ENCODE measurements at places on chromosomes 7 and 10.
A peak's percentile ranks its signal among the peaks of the same experiment; 100 is the strongest.

DNA sequence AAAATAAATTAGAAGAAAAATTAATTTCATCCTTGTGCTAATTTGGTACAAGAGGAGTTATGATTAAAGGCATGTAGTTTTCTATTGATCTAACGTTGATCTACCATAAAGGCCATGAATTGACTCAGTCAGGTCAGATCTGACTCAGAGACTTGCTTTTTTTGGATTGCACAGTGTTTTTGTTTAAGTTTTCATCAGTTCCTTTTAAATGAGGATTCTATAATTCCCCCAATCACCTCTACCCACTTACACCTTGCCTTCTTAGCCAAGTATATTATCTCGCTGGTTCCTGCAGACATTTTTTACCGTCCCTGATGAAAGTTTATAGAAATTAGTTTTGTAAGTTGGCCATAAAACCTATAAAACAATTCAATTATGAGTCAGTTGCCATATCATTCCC, 132.4 kb upstream of the PALS2 start:
- DNase-seq = no peak

DNA sequence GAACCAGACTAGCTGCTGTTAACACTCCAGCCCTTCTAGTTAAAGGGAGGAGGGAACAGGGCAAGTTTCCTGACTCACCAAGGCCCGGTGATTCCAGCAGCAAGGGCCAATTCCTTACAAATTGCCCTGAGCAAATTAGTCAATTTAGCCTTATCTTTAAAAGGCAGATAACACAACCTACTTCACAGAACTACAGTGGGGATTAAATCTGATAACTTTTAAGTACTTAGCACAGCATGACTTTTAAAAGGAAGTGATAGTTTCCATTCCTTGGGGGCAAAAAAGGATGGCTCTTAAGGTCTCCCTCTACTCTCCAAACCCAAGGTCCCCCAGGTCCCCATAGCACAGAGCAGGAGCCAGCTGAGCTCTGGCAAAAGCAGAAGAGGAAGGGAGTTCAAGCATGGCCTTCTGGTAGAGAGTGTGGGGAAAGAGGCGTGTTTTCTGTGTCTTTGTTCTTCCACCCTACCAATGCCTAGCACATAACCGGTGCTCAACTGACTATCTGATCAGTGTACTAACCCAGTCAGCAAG, 4.0 kb downstream of the CDCA7L start:
- peak; percentile 24 for DNase-seq

GRCh38 chr7:88217675-88218428, 2.0 kb downstream of the SRI start:
- DNase-seq = no peak

GRCh38 chr10:131082991-131083481, 228.5 kb downstream of the TCERG1L start:
- no peak for DNase-seq

- no peak for DNase-seq
Observed at GRCh38 chr10:128007056-128007455, 100.2 kb downstream of the PTPRE start.

GRCh38 chr7:94418851-94419250, 24.2 kb downstream of the COL1A2 start:
- no peak for DNase-seq

GRCh38 chr10:24381235-24382010, 172.5 kb downstream of the KIAA1217 start:
- DNase-seq = no peak

GRCh38 chr10:128868481-128868880, 598.6 kb upstream of the MGMT start:
- DNase-seq = no peak

DNA sequence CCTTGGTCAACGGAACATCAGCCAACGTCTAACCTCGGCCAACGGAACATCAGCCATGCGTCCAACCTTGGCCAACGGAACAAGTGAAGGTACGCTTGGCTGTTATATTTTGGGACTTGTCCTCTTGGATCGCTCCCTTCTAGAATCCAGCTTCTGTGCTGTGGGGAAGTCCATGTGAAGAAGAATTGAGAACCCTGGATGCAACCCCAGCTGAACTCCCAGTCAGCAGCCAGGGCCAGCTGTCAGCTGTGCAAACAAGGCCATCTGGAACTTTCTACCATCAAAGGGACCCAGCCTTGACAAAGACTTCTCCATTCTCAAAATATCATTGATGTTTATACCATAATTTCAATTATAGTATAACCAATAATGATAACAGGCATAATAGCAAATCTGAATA, 43.3 kb upstream of the ITGA8 start:
- no peak for DNase-seq

DNA sequence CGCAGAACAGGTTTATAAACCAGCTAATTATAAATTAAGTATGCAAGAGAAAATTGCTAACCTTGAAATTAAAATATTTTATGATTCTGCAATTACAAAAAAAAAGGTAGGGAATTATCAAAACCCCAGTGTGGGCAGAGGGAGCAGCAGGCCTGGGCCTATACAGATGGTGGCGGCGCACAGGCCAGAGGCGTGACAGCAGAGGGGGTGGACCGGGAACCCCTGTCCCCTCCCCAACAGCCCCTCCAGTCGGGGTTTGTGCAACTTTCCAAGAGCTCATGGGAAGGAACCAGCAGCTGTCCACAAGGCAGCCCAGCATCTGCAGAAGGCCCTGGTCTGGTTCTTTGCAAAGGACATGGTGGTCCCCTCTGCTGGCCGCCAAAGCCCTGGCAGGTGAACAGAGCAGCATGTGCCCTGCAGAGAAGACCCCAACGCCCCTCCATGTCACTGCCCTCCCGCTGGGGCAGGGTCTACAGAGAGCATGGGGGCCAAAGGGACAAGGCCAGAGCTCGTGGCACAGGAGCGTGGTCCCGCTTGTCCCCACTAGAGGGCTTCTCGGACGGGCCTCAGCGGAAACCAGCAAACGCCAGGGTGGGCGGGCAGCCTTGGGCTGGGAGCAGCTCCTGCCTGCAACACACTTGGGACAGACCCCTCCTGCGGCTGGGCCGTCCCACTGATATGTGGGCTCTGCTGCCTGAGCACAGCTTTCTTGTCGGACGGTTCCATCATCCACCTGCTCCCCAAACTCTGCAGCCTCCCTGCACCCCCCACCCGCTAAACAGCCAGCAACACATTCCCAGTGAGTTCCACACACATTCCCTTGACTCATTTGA, 75.1 kb downstream of the EBF3 start:
- DNase-seq = peak; percentile 70

DNA sequence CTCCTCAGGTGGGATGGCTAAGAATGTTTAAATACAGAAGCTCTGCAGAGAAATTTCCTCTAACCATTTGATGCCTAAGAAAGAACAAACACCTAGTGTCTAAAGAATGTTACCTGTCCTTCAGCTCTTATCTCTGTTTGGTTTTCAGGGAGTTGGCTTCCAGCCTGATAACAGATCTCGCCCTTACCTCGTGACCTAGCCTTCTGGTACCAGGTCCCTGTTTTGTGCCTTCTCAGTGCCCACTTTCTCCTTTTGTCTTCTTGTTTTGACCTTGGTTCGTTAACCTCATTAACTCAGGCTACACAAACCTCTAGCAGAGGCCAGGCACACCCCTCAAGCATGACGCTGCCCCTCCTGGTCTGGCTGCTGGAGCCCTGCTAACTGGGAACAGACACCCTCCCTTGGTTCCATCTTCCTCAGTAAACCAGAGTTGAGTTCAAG, 16.1 kb upstream of the RAB11FIP2 start:
- no peak for DNase-seq

DNA sequence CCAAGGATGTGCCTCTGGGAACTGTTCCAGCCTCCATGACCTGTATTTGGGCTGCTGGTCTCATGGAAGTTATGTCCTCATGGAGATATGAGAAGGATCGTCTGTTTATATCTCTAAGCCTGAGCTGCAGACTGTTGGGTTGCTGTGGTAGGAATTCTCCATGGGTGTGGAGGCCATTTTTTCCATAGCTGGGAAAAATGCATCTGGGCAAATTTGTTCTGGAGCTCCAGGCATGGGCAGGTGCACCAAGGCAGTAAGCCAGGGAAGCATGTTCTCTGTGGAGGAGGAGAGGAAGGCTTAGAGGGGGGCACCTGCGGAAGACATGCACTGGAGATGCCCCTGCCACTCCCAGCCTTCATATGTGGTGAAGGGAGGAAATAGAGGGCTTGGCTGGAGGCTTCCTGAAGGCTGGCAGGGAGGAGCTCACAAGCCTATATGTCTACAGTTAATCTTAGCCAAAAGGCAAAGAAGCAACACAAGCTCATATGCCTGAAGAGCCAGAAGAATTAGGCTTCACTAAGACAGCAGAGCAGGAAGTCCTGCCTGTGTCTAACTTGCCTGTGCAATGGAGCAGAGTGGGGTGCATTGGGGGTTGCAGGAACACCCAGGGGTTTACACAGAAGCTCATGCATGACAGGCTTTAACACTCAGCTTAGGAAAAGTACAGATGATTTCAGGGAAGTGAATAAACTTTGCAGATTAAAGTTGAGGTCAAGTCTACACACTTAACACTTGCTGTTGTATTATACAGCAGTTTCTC, 35.1 kb upstream of the CXCL12 start:
- no peak for DNase-seq

GRCh38 chr7:107907-108306, 84.5 kb upstream of the FAM20C start:
- DNase-seq = no peak

GRCh38 chr7:46288861-46289260, 367.8 kb upstream of the IGFBP3 start:
- no peak for DNase-seq

- DNase-seq = no peak
Observed at GRCh38 chr10:76582531-76582930, 1055.1 kb downstream of the KCNMA1 start.

GRCh38 chr7:93327006-93327633, 95.0 kb downstream of the VPS50 start:
- peak; percentile 4 for DNase-seq

- no peak for DNase-seq
Observed at GRCh38 chr10:2048337-2048973, 311.1 kb upstream of the ADARB2 start.

DNA sequence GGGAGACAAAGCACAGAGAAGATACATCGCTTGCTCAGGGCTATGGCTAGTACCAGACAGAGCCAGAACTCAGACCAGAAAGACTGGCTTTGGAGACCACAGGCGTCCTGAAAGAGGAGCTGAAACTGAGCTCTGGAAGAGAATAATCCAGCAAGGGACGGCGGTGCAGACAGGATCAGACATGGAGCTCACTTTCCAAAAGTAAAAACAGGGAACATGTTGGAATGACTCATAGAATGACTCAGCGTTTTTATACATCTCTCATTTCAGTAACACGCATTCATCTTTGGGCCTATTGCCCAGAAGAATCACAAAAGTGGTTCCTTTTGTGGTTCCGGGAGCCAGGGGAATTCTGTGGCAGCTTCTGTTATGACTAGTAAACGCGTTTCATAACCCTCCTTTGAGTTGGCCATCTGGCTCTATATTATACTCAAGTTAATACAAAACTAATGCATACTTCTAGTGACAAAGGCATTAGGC, 37.2 kb downstream of the PLEKHS1 start:
- DNase-seq = peak; percentile 68

- DNase-seq = peak; percentile 56
Observed at GRCh38 chr10:31004611-31005193, 27.0 kb downstream of the ZNF438 start.

DNA sequence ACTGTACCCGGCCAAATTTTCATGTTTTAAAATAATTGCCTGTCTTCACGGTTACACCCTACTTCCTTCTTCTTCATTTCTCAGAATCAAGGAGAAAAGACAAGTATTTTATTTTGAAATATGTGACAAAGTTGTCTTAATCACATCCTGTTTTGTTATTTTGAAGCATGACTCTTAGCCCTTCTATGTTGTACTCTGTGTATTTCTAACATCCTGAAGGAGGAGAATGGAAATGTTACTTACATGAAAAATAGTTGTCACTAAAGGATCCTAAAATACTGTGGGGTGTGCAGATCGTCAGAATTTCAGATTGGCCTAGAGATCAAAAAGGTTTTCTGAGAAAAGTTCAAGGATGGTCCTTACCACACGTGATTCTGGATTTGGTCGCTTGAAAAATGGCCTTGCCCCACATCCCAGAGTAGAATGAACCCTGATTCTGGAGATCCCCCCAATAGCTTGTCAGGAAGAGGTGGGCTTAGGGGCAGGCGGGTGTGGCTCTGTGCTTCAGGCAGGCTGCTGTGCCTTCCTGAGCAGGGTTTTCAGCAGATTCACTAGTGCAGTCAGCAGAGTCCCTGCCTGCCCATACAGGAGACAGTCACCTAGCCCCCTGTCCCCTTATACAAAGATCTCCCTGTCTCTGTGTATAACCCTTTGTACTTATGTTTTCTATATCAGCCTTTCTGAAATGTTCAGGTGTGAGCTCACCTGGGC, 8.6 kb downstream of the UPP1 start:
- DNase-seq = no peak

DNA sequence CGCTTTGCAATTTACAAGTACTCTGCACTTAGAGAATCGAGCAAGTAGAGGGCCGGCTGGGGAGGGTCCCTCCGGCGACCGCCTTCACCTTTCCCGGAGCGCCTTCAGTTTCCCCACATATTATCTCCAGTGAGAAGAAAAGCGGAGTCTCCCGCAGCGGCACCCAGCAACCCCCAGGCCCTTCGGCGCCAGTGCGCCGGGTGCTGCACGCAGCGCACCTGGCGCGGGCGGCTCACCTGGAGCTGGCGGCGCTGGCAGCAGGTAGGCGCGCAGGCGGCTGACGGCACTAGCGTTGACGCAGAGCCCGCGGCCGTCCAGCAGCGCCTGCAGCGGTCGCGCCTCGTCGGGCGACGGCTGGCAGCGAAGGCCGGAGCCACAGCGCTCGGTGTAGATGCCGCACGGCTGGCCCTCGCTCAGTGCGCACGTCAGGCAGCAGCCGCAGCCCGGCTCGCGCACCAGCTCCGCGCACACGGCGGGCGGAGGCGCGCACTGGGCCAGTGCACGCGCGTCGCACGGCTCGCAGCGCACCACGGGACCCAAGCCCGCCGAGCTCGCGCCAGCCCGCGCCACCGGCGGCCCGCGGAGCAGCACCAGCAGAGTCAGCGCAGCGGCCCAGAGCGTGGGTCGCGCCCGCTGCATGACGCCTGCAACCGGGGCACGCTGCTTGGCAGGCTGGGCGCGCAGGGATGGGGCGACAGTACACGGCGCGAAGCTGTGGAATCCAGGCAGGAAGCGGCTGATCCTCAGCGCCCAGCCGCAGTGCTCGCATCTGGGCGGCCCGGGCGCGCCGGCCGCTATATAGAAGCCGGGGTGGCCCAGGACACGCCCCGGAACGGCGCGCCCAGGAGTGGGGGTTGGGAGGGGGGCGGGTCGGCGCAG, at the start of gene IGFBP3:
IGFBP3 (minus strand) TSS at position 771 of the 879 bp plus-strand sequence; CDS start at position 639, 132 bp downstream.
- DNase-seq = peak; percentile 35

GRCh38 chr10:32379318-32379949, 32.5 kb upstream of the EPC1 start:
- DNase-seq = peak; percentile 92

- DNase-seq = no peak
Observed at GRCh38 chr10:14608381-14609001, 166.2 kb downstream of the FAM107B start.

- DNase-seq = peak; percentile 95
Observed at GRCh38 chr10:15097011-15097812, at the start of gene RPP38. Gene RPP38, plus strand, starts transcription at chr10:15097355. Its CDS starts 5,960 bp downstream, at chr10:15103315.

- DNase-seq = no peak
Observed at GRCh38 chr10:107418085-107418806, 253.7 kb upstream of the SORCS1 start.

All from A673 (cell line).